ENCODE measurements at places on chromosomes 16 and 17. TPM values are rescaled to one million over a fixed set of nuclear protein-coding genes. Genes with fewer than 3 reads are reported as not detected.

The TMEM235 gene
- not detected for total RNA-seq

The ZNF469 gene
- total RNA-seq, result 0.94 TPM

The NHLRC4 gene
- total RNA-seq, result 1.2 TPM

The ZMYND15 gene
- total RNA-seq, result 1.3 TPM

The ZNF750 gene
- total RNA-seq, result not detected

The KRT34 gene
- 0.10 TPM for total RNA-seq

The RHBDL1 gene
- total RNA-seq, result 0.84 TPM
